ENCODE measurements at places on chromosomes 16 and 17. TPM values are rescaled to one million over a fixed set of nuclear protein-coding genes. Genes with fewer than 3 reads are reported as not detected.

- no peak for DNase-seq
These were observed 130.4 kb downstream of the AATF start for GRCh38 chr17:37079065-37079708.

DNA sequence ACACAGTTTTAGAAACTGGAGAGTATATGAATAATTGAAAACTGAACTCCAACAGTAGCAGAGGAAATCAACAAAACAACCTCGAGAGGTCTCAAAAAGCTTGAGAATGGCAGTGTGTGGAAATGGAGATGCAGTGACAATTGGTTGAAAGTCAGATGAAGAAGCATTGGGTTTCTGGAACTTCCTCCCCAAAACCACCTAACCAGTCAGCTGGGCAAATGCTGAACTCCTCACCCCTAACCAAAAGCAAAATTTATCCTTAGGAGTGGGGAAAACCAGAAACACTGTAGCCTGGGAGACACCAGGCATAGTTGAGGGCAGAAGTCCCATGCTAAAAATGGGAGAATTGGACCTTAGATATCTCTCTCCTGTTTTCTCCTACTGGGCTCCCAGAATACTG lies 109.9 kb downstream of the TANC2 start:
- DNase-seq, result no peak

- DNase-seq, result no peak
These were observed 123.1 kb upstream of the MON1B start for GRCh38 chr16:77067900-77068299.

GRCh38 chr17:6386041-6386630 lies 48.8 kb downstream of the AIPL1 start:
- DNase-seq, result no peak

- peak; percentile 64 for DNase-seq
These were observed 17.6 kb downstream of the MAPK8IP3 start for GRCh38 chr16:1723450-1724147.

GRCh38 chr16:22638393-22639206 lies 127.9 kb downstream of the NPIPB5 start:
- peak; percentile 83 for DNase-seq

GRCh38 chr16:59411961-59412841 lies 678.1 kb upstream of the GOT2 start:
- peak; percentile 41 for DNase-seq

DNA sequence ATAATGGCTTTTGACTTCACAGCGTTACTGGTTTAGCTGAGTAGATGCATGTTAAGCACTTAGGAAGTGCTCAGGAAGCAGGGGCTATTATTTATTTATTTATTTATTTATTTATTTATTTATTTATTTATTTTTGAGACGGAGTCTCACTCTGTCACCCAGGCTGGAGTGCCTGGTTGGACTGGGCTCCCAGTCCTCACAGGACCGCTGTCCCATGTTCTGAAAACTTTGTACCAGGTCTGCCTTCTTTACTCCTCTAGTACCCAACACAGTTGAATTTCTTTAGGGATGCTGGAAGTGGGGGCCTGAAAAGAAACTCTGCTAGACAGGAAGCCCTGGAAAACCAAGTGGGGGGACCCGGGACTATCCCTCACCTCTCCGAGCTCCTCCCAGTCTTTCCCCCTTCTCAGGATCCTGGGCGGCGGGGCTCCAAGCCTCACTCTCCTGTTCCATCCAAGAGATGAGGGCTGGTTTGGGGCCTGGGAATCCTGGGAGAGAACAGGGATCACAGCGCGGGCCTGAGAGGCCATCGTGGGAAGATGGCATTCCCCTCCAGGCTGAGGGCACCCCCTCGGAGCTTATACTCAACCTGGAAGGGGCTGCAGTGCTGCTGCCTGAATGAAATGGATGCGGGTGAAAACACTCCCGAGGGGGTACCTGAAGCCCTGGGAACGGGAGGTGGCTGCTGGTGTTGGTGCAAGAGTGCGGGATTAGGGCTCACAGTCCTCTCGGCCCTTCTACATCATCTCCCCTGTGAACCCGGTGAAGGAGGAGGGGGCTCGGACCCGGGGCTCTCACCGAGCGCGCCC lies 674 bp downstream of the ZNF688 start:
- DNase-seq, result peak; percentile 10

- peak; percentile 72 for DNase-seq
These were observed 9.8 kb upstream of the TBX2 start for GRCh38 chr17:61389670-61390478.

- DNase-seq, result no peak
These were observed 848 bp downstream of the DNASE1L2 start for GRCh38 chr16:2237102-2237482.

GRCh38 chr16:71425746-71426068 lies 16.1 kb downstream of the TLE7 start:
- DNase-seq, result no peak

GRCh38 chr16:64343061-64343819 lies 778.6 kb downstream of the CDH11 start:
- DNase-seq, result no peak

- no peak for DNase-seq
These were observed 9.7 kb upstream of the ITGB3 start for GRCh38 chr17:47243737-47244598.

- peak; percentile 84 for DNase-seq
These were observed 8.0 kb upstream of the FASN start for GRCh38 chr17:82105882-82106687.

- no peak for DNase-seq
These were observed 8.4 kb upstream of the PIEZO1 start for GRCh38 chr16:88793251-88793954.

- no peak for DNase-seq
These were observed 21.7 kb downstream of the KRT23 start for GRCh38 chr17:40915721-40916256.

GRCh38 chr16:4404247-4404966 lies 12.0 kb downstream of the CORO7 start:
- peak; percentile 73 for DNase-seq

DNA sequence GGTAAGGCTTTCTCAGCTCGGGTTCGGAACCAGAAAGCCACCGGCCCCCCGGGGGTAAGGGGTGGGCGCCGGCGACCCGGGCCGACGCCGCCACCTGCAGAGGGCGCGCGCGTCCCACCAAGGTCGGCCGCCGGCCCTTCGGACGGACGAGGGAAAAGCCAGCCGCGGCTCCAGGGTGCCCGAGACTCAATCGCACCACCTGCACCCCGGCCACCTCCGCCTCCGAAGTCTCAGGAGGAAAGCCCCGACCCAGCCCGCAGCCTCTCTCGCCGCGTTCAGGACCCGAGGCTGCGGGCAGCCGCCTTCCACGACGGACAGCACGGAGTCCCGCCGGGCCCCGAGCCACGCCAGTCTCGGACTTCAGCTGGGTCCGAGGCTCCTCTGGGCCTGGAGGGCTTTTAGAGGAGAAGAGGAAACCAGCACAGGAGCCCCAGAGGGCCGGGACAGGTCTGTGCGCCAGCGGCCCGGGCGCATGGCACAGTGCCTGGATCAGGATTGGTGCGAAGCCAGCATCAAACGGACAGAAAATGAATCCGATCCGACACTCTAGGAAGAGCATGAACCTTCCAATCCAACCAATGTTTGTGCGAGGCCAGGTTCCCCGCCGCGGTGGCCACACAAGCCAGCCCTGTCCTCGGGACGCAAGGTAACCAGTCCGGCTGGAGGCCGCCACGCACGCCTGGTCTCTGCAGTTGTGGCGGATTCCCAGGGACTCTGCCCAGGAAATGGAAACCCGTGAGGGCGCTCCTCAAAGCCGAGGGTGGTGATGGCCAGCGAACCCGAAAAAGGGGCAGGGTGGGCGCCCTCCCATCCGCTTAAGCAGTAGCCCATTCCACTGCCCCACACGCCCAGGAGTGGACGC lies 6.7 kb downstream of the CBX8 start:
- peak; percentile 60 for DNase-seq

DNA sequence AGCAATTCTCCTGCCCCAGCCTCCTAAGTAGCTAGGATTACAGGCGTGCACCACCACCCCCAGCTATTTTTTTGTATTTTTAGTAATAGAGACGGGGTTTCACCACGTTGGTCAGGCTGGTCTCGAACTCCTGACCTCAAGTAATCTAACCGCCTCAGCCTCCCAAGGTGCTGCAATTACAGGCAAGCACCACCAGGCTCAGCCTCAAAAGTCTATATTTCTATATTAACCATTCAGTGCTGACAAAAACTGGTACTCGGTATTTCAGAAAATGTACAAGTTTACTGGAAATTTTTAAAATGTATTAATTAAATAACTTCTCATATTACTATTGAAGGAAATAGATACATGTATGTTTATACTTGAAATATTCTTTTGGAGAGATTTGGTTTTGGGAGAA lies 1.4 kb upstream of the HEXD start:
- DNase-seq, result peak; percentile 13

DNA sequence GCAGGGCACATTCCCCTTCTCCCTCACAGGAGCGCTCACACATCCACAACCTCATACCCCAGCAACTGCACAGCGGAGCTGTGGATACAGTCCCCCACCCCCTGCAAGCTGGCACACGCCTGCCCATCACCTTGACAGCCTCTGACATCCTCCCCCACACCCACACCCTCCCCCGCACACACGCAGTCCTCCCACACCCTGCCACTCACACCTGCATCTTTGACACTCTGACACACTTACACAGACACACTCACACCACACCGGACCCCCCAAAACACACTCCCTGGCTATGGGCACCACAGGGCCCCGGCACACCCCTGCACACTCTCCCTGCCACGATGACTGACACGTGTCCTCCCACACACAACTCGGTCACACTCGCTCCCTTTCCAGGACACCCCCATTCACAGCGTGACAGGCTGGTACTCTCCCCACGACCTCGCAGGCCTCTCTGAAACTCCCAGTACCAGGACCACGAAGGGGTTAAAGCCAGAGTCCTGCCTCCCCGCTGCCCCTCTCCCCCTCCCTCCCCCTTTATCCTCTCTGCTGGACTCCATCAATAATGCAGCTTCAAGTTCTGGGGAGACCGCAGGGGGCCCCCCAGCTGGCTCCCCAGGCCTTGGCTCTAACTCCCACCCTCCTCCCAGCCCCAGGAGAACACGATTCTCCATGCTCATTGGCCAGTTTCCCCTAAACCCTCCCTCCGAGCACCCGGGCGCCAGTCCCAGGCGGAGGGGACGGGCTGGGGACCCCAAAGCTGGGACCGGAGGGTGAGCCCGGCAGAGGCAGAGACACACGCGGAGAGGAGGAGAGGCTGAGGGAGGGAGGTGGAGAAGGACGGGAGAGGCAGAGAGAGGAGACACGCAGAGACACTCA lies at the start of gene PPP1R1B:
PPP1R1B (plus strand) TSS at position 782 of the 876 bp plus-strand sequence. CDS start 441 bp downstream, outside the sequence.
- DNase-seq, result no peak

GRCh38 chr17:55072898-55073297 lies 104.3 kb downstream of the STXBP4 start:
- DNase-seq, result no peak

GRCh38 chr16:17812771-17813170 lies 342.0 kb upstream of the XYLT1 start:
- no peak for DNase-seq

ZNF598 gene
- 10.7 TPM for total RNA-seq

CHST6 gene
- 10.2 TPM for total RNA-seq

SLC35G6 gene
- not detected for total RNA-seq

CHST5 gene
- not detected for total RNA-seq

OR4D1 gene
- not detected for total RNA-seq

SLC16A13 gene
- total RNA-seq, result 0.64 TPM

MT1M gene
- not detected for total RNA-seq

HNF1B gene
- total RNA-seq, result not detected

KCNH6 gene
- not detected for total RNA-seq

KDM6B gene
- total RNA-seq, result 2.4 TPM

CACNG1 gene
- not detected for total RNA-seq

HOXB1 gene
- not detected for total RNA-seq

SENP3 gene
- 113 TPM for total RNA-seq

SPEM3 gene
- not detected for total RNA-seq

SOX8 gene
- 16.7 TPM for total RNA-seq
